ENCODE measurements at places on chromosomes 16 and 17.

DNA sequence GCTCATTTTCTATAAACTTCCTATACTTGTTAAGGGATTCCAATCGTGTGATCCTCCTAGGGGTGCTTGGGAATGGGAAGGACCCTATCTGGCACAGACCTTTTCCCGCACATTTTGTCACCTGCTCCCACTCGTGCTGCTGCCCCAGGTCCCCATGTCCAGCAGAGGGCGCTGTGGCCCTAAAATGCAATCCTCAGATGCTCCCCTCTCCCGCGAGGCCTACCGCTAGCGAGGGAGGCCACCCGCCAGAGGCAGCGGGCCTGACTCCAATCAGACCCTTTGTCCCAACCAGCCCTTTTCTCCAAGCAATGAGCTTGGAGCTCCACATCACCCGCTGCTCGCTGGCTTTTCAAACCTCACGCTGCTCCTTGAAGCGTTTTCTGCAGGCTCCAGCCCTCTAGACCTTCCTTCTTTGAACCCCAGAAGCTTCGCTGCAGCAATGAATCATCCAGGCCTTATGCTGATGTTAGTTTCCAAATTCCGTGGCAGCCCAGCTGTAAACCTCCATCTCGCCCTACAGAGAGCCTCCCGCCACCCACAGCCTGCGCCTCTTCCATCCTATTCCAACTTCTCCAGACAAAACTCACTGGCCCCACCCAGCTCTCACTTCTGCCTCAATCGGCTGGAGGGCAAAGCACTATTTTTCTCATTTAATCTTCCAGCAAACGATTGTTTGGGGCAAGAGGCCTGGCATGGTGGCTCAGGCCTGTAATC, 23.6 kb upstream of the FZD2 start:
- no peak for DNase-seq

- DNase-seq: no peak
Observed at GRCh38 chr17:49694847-49695697, 12.7 kb downstream of the SLC35B1 start.

- no peak for DNase-seq
Observed at GRCh38 chr17:76048711-76049110, 21.6 kb upstream of the EVPL start.

DNA sequence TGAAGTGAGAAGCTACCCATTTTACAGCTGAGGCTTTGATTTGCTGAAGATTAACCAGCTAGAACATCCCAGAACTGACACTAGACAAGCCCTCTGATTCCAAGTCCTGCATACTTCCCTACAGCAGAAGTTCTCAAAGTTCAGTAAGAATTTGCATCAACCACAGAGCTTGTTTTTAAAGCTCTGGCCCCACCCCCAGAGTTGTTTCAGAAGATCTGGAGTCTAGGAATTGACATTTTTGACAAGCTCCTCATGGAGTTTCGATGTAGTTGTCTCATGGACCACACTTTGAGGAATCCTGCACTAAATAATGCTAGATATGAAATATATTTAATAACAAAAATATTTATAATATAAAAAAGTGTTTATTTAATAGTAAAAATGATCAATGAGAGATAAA, 120.3 kb upstream of the ADAMTS18 start:
- no peak for DNase-seq

- peak; percentile 54 for DNase-seq
Observed at GRCh38 chr16:75110637-75111513, 5.7 kb downstream of the LDHD start.

DNA sequence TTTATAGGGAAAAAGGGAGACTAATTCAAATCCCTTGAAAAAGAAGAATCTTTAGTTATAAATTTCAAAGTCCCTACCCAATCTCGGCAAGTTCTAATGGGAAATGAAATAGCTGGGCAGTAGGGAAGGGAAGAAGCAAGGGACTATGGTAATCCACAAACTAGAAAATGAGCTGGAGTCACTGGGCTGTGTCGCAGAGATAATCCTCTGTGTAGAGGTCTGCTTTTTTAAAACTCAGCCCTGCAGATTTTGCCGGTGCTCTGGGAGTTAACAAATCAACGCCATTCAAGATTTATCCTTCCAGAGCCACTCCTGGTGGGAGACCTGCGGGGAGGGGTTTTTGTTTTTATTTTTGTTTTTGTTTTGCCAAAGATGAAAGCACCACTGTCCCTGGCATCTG, 20.8 kb downstream of the SNX11 start:
- DNase-seq: no peak

GRCh38 chr17:14197057-14197456, 39.6 kb downstream of the CDRT15 start:
- no peak for DNase-seq

DNA sequence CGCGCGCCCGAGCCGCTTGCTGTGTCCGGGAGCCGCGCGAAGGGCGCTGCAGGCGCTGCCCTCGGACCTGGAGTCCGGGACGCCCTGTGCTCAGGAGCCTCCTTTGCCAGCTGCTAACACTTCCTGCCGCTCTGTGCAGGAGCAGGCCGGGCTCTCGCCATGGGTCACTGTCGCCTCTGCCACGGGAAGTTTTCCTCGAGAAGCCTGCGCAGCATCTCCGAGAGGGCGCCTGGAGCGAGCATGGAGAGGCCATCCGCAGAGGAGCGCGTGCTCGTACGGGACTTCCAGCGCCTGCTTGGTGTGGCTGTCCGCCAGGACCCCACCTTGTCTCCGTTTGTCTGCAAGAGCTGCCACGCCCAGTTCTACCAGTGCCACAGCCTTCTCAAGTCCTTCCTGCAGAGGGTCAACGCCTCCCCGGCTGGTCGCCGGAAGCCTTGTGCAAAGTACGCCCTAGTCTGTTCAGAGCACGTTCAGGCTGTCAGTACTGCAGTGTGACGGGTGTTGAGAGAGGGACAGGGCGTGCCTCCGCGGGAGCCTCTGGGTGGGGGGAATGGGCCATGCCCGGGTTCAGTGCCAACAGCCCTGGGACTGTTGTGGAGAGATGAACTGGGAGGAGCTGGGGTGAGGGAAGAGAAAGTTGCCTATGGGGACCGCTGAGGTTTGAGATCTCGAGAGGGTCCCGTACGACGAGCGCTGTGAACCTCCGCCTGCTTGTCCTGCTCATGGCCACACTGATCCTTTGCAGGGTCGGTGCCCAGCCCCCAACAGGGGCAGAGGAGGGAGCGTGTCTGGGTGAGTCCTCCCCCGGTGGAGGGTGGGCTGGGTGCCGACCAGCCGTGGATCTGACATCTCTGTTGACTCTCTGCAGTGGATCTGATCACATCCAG, 1.3 kb downstream of the ZNF276 start:
- DNase-seq: no peak

- DNase-seq: no peak
Observed at GRCh38 chr17:46765453-46765852, 53.0 kb downstream of the WNT3 start.
